ENCODE measurements at places on chromosomes 11 and 22.

DNA sequence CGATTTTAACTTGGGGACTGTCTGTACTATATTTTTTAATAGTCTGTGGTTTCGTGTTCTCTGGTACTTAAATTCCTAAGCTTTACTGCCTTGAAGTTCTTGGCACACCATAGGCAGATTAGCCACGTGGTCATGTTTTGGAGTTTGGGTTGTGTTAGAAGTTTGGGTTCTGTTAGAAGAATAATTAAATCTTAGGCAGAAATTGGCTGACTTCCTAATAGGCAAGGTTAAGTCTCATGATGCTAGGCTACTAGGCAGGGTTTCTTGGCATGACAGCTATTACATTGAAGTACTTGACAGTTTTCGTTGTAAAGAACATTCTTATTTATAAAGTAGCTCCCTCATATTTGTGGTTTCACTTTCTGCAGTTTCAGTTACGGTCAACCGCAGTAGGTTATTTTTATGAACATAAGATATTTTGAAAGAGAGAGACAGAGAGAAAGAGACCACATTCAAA is 30.0 kb upstream of the MMP7 start:
- no peak for DNase-seq

DNA sequence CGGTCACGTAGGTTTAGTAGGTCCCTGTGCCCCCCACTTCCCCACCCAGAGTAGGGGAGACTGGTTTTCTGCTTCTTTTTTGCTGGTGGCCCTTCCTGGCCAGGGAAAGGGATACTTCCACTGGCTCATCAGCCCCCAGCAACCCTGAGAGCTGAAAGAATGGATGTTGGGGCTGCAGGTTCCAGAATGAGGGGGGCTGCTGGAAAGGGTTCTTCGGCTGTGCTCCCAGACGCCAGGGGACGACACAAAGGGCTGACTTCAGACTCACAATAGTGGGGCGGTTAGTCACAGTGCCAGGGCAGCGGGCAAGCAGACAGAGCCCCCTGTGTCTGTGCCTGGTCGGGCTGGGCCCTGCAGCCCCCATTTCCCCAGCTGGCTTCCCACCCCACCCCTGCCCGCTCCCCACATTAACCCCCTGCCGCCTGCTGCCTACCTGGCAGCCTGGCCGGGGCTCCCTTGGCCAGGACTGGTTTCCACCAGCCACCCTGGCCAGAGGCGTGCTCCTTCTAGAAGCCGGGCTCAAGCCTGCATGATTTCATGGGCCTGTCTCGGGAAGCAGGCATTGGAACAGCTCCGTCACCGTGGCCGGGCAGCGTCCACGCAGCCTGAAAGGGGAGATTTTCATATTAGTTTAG is 79.1 kb upstream of the WNT7B start:
- DNase-seq, result no peak

DNA sequence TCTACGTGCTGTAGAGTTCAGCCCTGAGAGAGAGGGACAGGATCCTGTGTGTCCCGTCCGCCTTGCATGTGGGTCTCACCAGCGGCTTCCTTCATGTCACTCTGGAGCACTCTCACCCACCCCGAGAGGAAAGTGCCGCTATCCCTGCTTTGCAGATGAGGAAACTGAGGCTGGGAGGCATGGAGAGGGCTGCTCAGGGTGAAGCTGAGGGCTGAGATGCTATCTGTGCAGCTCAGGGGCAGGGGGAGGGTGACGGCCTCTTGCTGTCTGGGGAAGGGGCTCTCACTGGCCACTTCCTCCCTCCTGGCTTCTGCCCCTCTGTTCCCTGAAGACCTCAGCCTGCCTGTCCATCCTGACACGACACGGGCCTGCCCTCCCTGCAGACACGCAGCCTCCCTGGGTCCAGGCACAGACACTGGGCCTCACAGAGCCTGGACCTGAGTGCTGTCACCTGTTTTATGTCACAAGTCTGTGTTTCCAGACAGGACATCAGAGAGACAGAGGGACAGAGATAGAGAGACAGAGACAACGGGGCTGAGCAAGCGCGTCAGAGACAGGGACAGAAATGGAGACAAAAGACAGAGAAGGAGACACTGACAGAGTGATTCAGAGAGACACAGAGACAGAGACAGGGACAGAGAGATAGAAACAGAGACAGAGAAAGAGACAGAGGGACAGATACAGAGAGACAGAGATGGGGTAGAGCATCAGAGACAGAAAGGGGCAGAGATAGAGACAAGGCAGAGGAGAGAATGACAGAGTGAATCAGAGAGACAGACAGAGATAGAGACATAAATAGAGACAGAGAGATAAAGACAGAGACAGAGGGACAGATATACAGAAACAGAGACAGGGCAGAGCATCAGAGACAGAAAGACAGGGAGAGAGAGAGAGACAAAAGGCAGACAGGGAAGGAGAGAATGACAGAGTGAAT is 53.1 kb downstream of the MCM5 start:
- DNase-seq, result no peak

DNA sequence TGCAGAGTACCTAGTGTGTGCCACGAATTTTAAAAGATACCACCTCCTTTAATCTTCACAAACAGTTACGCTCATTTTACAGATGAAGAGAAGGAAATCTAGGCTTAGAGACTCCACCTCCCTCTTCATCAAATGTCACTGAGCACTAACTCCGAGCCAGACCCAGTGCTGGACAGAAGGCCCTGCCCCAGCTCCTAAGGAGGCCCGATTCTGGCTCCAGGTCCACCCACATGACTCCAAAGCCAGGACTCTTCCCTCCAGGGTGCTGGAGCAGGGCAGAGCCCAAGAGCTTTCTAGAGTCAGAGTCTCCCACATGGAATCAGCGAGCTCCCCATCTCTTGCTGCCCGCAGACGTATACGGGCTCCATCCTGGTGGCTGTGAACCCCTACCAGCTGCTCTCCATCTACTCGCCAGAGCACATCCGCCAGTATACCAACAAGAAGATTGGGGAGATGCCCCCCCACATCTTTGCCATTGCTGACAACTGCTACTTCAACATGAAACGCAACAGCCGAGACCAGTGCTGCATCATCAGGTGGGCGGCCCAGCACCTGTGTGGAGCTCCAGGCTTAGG is 27.6 kb downstream of the MYO7A start:
- DNase-seq, result no peak

DNA sequence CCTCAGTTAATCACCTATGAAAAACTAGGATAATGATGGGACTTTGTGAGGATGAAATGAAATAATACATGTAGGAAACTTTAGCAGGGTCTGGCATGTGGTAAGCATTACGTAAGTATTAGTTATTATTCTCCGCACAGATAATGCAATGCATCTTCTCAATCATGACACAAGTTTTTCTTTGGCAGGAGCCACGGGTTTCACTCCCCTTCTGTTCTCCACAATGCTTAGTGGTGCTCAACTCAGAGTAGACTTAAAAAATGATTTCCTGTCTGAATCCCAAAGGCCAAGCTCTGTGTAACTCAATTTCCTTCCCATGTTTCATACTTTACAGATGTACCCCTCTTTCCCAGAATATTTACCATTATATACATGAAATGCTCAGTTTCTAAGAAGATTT is 82.9 kb downstream of the CCDC34 start:
- DNase-seq, result no peak

DNA sequence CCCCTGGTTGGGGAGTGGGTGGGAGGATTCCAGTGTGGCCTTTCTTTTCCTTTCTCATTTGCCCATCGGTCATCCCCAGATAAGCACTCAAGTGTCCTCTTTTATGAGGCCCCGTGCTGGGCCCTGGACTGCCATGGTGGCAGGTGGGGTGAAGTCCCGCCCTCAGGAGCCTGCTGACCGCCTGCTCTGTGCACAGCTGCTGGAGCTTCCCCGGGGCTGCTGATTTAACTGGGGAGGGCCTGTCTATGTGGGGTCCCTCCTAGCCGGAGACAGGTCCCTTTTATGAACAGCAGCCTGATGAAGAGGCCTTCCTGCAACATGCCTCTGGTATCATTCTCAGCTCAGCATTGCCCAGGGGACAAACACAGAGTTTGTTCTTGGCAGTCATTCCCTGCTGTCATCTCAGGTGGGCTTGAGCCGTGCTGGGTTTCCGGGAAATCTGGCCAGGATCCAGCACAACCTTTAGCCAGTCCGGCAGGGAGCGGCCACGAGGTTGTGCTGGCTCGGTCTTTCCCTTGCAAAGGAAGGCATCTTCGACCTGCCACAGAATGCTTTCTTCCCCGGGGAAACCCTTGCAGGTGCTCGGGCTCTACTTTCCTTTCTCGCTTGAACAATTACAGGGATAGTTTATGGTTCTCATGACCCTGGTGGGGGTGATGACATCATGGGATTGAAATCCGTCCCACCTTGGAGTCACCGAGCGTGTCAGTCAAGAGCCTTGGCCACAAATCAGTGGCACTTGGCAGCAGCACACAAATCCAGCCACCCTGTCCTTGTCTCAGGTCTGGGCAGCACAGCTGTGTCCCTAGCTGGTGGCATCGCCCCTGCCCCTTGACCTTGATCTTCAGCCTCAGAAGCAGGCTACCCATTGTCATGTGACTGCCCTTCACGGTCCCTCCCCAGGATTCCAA is 20.1 kb downstream of the ST14 start:
- DNase-seq, result no peak

GRCh38 chr11:65887723-65888162 is 528 bp downstream of the FIBP start:
- no peak for DNase-seq

DNA sequence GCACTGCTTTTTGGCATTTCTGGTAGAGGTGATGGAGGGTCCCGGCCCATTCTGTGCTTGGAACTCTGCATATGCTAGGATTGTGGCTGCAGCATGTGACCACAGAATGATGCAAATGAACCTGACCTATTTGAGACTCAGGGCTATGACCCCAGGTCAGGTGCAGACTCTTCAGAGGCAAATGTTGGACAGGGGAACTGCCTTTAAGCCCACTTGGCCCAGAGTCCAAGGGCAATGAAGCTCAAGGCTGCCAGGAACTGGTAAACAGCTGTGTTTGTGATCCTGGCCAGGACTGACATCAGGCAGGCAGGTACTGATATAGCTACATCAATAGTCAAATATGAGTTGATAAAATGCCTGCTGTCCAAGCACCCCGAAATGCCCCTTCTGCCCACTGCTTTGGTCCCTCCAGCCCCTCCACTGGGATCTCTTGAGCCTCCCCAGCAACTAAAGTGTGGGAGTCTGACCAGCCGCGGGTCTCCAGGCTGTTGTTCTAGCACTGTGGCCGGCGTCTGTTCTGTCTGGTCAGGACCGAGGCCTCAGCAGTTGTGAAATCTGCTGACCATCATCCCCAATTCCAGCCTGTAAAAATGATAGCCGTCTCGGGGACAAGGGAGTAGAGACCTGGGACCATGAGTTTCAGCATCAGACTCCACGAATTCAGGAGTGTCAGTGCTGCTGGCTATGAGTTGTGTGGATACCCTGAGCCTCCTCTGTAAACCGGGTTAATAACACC is 82.4 kb upstream of the EIF3D start:
- no peak for DNase-seq

DNA sequence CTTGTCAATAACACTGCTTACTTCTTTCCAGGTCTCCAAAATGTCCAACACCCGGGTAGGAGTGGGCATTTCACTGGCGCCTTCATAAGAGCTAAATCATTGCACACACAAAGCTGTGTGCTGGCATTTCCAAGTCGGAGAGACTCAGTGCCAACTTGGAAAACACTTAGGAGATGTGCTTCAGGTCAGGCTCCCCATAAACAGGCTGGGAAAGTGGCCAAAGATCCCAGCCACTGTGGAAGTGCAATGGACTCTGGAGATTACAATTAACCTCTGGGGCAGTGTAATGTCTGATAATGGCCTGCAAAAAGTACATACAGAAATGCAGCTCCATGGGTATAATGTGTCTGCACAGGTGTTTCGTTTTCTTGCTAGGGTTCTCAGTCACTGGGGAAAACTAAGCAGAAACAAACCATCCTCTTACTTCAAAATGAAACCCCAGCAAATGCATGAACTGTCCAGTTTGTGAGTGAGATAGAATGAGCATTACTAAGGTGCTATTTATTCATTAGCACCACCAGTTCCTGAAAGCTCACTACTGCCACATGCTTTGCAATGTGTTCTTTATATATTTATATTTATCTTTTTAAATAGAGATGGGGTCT is 79.0 kb downstream of the ABTB2 start:
- no peak for DNase-seq

DNA sequence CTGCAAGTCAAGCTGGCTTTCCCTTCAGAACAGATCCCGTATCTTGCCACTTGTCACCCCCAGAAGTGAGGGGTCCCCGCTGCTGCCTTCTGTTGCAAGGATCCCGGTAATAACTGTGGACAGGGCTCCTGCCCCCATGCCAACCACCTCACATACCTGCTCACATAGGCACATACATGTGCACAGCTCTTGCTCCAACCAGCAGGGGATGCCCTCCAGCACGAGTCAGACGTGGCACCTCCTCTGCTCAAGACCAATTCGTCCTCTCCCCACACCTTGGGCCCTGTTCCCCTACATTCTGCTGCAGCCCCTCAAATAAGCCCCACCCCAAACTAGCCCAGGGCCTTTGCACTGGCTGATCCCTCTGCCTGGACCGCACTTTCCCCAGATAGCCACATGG is 163.3 kb downstream of the CRYBB2 start:
- DNase-seq, result no peak

- DNase-seq, result no peak
Observed at GRCh38 chr11:118216621-118217481, 8.0 kb downstream of the JAML start.

DNA sequence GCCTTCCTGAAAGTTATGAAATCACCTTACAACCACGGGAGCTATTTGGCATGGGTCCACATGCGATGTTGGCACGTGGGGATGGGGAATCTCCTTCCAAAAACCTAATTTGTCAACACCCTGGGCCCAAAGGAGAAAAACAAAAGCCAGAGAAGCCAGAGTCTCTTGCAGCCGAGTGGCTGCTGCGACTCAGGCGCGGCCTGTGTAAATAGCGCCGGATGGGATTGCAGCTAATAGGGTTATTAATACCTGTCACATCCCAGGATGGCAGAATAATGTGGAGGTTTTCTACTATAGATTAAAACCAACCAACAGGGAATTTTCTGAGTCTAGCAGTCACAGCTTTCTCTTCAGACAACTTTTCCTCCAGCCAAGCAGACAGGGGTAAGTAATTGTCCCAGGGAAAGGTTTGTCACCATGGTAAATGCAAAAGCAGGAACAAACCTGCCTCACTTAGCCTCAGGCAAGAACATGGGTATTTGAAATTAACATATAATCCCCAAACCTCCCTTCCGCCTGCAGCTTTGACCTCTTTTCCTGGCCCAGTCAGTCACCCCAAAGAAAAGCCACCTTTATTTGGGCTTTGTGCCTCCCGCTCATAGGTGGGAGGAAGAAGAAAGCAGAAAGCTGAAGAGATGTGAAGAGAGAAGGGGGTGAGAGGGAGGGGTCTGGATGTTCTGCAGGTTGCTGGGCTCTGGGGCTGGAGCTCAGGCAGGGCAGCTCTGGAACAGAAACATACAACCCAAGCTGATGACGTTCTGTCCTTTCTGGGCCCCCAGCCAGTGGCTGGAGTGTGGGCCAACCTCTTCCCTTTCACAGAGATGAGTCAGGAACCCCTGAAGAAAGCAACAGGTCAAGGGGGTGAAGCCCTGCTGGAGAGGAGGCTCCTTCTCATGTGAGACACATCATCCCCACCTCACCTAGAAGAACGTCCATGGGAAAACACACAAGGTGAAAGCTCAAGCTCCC is 376.5 kb downstream of the NXPE2 start:
- DNase-seq, result no peak

All from NCI-H1436 treated with DMSO at 0.1 percent for 48 hours (cell line).